Urinary bladder (tissue), 4 donors: ENCODE measurements at places on chromosomes 7 and 10. TPM values are rescaled to one million over a fixed set of nuclear protein-coding genes. Genes with fewer than 3 reads are reported as not detected.

ELFN1 gene
- total RNA-seq, result 2.5 TPM

SEMA3D gene
- total RNA-seq, result 102 TPM

INPP5A gene
- total RNA-seq, result 61.0 TPM

HERC4 gene
- 155 TPM for total RNA-seq

ASZ1 gene
- total RNA-seq, result not detected

GRCh38 chr10:3747248-3747960, 37.6 kb downstream of the KLF6 start:
- no peak for DNase-seq

DNA sequence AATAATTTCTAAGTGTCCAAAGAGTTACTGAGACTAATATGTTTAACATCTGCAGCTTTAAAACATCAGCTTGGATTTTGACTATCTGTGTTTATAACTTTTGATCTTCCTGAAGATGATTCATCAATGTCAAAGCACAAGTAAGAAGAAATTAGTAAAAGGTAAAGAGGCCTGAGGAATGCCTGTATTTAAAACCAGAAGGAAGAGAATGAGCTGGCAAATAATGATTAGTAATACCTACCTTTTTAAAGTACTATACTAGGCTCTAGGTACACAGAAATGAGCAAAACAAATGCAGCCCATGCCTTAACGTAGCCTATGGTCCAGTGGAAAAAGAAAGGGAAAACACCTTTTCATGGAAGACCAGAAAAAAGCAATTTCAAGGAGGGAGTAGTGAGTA, 158.0 kb downstream of the KCND2 start:
- no peak for DNase-seq

DNA sequence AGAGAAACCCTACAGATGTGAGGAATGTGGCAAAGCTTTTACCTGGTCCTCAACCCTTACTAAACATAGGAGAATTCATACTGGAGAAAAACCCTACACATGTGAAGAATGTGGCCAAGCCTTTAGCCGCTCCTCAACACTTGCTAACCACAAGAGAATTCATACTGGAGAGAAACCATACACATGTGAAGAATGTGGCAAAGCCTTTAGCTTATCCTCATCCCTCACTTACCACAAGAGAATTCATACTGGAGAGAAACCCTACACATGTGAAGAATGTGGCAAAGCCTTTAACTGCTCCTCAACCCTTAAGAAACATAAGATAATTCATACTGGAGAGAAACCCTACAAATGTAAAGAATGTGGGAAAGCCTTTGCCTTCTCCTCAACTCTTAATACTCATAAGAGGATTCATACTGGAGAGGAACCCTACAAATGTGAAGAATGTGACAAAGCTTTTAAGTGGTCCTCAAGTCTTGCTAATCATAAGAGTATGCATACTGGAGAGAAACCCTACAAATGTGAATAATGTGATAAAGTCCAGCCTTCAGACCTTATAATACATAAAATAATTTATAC, 38.2 kb downstream of the ZNF679 start:
- no peak for DNase-seq

DNA sequence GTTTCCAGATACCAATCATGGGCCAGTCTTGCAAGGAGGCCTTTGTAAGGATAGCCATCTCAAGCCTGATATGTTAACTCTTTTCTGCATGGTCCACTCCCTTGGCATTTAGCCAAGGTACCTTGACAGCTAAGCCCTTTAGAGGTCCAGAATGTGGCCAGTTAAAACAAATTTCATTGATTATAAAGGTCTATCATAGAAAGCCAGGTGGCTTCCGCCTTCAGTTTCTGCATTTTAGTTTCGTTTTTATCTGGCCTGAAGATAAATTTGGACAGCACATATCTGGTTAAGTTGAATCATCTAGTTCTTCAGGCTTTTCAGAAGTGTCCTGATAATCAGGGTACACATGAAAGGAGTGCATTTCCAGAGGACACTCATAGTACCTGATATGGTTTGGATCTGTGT, 30.7 kb downstream of the ANKIB1 start:
- DNase-seq, result no peak

GRCh38 chr7:32204361-32205018, 134.3 kb upstream of the PDE1C start:
- peak; percentile 53 for DNase-seq

GRCh38 chr10:102660888-102661657, 16.8 kb downstream of the TRIM8 start:
- no peak for DNase-seq

GRCh38 chr7:117683430-117684175, 189.6 kb downstream of the CTTNBP2 start:
- no peak for DNase-seq

DNA sequence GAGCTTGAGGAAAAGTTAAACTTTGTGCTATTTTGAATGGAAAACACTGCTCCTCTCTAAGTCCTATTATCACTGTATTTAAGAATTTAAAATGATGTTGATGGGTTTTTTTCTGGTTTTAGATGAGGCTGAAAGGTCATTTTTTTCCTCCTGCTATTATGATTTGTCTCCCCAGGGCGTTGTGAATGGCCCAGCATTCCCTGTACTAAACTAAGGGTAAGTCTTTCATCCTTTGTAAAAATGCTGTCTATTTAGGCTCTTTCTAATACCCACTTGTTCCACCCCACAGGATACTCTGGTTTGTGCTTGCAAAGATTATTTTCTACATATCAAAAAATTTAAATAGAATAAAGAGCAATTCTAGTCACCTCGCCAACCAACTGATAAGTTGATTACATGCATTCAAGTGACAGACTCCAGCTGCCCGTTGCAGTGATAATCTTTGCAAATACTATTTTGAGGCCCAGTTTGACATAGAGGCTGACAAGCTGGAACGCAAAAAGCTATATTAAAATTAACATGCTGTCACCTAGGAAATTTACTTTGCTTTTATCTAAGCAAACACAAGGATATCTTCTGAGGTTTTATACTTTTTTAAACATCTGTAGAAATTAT, 222.3 kb upstream of the TMEM229A start:
- no peak for DNase-seq

- DNase-seq, result peak; percentile 37
These were observed 85.9 kb upstream of the CXCL12 start for GRCh38 chr10:44470784-44471183.

DNA sequence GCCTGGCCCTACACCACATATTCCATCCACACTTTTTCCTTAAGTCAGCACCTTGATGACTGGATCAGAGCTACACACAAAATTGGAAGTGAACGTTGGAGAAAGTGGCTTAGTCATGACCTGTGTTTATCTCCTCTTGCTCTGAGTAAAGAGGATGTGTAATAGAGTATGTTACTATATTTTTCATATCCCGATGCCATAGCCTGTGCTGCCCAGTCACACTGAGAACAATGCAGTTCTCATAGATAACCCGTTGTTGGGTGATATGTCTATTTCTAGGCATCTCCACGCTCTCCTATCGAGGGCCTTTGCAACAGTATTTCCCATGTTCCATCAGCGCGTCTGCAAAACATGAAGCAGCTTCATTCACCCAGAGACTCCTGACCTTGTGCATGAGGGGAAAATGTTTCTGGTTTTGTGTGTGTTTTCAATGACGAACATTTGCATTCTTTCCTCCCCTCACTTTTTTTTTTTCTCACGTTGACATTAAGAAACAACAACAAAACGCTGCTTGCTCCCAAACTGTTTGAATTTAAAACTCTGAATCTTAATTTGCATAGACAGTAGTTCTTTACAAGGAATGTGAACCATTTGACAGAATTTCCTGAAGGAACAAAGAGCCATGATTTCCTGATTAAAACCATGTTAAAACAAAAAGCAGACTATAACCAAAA, 43.4 kb downstream of the GRK5 start:
- no peak for DNase-seq

DNA sequence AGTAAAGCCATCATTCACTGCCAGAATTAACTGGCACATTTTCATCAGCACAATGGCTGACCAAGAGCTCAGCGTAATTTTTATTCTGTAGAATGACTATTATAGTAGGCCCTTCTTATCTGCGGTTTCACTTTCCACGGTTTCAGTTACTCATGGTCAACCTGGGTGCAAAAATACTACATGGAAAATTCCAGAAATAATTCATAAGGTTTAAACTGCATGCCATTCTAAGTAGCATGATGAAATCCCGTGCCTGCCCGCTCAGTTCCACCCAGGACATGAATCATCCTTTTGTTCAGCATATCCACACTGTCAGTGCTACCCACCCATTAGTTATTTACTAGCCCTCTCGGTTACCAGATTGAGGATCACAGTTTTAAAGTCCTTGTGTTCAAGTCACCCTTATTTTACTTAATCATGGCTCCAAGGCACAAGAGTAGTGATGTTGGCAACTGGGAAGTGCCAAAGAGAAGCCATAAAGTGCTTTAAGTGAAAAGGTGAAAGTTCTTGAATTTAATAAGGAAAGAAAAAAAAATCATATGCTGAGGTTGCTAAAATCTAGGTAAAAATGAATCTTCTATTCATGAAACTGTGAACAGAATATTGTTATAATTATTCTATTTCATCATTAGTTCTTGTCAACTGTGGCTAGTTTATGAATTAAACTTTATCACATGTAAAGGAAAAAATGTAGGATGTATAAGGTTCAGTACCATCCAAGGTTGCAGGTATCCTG, 204.9 kb downstream of the DOCK4 start:
- DNase-seq, result no peak

- DNase-seq, result no peak
These were observed 71.3 kb downstream of the NRCAM start for GRCh38 chr7:108384716-108385483.

GRCh38 chr7:116788572-116789197, 73.7 kb upstream of the CAPZA2 start:
- no peak for DNase-seq

DNA sequence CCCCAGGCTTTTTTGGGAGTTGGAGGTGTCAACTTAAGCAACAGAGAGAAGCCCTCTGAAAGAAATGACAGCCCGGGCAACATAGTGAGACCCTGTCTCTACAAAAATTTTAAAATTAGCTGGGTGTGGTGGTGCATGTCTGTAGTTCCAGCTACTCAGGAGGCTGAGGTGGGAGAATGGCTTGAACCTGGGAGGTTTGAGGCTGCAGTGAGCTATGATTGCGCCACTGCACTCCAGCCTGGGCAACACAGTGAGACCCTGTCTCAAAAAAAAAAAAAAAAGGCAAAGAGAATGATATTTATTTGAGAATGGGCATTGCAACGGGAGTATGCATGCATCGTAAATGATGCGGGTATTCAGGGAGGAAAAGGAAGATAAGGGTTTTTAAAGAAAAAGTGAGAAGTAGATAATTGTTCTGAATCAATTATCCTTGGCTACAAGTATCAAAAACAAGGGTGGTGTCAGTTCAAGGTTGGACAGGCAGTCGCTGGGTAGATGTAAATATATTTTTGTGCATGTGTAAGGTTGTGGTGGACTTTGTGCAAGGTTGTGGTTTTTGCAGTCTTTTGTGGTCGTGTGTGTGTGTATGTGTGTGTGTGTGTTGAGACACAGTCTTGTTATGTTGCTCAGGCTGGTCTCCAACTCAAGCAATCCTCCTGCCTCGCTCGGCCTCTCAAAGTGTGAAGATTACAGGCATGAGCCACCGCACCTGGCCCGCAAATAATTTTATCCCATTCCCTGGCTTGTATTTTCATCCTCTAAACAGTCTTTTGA, 65.6 kb downstream of the COL26A1 start:
- DNase-seq, result no peak

- no peak for DNase-seq
These were observed 65.8 kb downstream of the SH2D4B start for GRCh38 chr10:80603516-80603915.

DNA sequence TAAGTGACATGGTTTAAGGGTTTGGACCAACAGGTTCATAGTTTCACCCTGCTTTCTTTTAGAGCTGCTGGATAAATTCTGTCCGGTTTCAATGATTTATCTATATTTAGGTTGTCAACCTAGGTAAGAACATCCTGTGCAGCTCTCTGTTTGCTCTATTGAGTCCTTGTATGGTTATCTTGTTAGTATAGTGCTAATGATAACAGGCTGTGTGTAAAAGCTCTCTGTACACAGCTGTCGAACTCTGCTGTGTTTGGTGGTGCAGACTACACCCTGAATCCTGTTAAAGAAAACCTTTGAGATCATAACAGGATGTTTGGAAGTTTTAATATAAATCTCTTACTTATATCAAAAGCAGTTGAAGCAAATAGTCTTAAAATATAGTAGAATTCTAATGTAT, 219.2 kb downstream of the SDK1 start:
- DNase-seq, result no peak

- no peak for DNase-seq
These were observed 1.8 kb downstream of the STAM start for GRCh38 chr10:17645621-17646345.

DNA sequence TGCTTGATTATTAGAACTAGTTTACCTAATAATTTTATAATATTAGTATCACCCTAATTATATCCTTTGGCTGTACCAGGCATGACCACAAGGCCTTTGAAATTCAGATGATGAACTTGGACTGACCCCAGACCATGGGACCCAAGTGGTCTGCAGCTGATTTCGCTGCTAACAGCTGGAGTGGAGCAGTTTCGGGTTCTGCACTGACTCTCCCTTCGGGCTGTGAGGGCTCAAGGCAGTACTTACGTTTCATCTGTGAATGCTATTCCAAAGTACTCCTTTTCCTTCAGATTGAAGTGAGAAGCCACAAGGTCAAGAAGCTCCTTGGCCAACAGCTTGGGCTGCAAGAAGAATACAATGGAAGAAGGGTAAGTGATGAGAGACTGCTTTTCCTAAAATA, 223.8 kb downstream of the PRPF18 start:
- DNase-seq, result no peak

DNA sequence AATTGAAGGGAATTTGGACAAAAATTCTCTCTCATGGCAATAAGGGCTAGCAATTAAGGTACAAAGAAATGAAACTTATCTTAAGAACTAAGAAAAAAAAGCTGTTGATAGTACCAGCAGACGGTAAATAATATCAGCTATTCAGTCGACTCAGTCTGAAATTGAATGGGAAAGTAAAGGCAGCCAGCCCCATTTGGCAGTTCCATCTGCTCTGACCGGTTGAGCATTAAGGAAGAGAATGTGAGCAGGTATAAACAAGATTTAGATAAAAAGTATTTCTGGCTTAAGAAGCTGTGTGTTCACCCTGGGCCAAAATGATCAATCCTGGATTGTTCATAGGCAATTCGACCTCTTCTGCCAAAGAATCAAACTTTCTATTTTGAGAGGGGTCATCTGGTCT, 154.6 kb upstream of the NPVF start:
- no peak for DNase-seq

GRCh38 chr7:44471436-44471835, 19.0 kb downstream of the NUDCD3 start:
- DNase-seq, result no peak
